Fibroblast of lung (primary cell): ENCODE measurements at places on chromosomes 6 and 20. TPM values are rescaled to one million over a fixed set of nuclear protein-coding genes. Genes with fewer than 3 reads are reported as not detected.

Gene PACSIN1
- total RNA-seq, result under 0.01 TPM in 1 of 2 replicates, not detected in the other

GRCh38 chr6:136113736-136114173 lies 136.4 kb downstream of the MTFR2 start:
- DNase-seq, result peak; percentile 75
- H3K27me3 ChIP-seq, result no peaks in the 10 kb centered on the region
- H3K4me1 ChIP-seq, result peaks cover 5% of the 10 kb centered on the region
- no peak overlapping the region for H3K27ac ChIP-seq
- no peaks in the 10 kb centered on the region for H3K36me3 ChIP-seq

DNA sequence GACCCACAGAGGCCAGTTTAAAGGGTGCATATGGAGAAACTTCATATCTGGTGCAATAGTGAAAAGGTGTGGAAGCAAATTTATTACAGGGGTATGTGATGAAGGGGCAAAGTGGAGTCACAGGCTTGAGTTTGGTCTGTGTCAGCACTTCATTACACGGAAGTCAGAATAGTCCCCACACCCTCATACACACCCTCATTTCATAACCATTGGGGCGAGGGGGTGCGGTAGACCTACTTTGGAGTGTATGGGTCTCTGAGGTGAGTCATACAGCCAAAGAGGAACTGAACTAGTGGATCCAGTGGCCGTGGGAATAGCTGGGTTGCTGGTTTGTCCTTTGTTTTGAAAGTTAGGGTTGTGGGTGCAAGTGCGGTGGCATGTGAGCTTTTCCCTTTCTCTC lies 3.3 kb downstream of the TM9SF4 start:
- no peak overlapping the region for H3K4me3 ChIP-seq
- no peaks in the 10 kb centered on the region for H3K27me3 ChIP-seq
- H3K36me3 ChIP-seq, result no peaks in the 10 kb centered on the region
- peaks cover 4% of the 10 kb centered on the region for H3K4me1 ChIP-seq
- no peak overlapping the region for H3K27ac ChIP-seq

DNA sequence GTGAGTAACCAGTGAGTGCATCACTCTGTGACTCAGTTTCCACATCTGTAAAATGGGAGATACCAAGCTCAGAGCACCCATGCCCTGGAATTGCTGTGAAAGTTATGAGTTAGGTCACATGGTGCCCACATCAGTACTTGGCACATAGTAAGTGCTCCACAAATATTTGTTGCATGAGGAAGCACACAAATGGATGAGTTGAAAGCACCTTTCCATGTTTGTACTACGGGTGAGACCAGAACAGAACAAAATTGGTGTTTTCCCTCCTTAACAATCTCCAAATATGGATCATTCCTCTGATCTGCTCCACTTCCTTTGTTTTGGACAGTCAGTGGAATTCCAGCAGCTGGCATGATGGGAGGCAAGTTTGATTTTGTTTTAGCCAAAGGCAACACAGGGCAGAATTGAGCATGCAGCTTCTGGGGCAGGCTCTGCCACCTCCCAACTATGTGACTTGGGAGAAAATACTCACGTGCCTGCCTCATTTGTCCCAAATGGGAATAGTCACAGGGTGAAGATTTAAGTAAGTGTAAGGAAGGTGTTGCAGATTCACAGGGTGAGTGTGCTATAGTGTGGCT lies 503.7 kb upstream of the SULF2 start:
- H3K36me3 ChIP-seq, result no peaks in the 10 kb centered on the region
- no peaks in the 10 kb centered on the region for H3K4me1 ChIP-seq
- peak; percentile 25 for DNase-seq
- H3K4me3 ChIP-seq, result no peak overlapping the region

DNA sequence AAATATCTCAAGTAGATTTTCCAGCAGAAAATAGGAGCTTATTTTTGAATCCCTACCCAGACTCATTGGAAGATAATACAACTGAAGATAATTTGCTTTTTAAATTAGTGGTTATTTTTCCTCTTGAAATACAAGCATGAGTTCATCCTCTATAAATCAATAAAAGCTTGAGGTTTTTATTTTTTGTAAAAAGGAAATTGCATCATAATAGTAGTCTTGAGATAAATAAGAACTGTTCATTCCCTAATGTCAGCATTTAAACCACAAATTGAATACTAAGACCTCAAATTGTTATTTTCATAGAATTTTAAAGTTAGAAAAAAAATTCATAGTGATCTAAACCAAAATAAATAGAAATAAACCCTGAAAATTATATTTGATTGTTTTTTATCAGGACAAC lies 719.1 kb downstream of the CD109 start:
- peak; percentile 40 for DNase-seq
- no peaks in the 10 kb centered on the region for H3K36me3 ChIP-seq
- H3K4me3 ChIP-seq, result no peak overlapping the region

GRCh38 chr6:12017876-12018401 lies 5.8 kb downstream of the HIVEP1 start:
- H3K4me3 ChIP-seq, result no peak overlapping the region
- H3K27ac ChIP-seq, result no peak overlapping the region
- no peak for DNase-seq
- no peaks in the 10 kb centered on the region for H3K27me3 ChIP-seq
